Globus pallidus (tissue), 1 donor: ENCODE measurements at places on chromosomes 12 and 14.

DNA sequence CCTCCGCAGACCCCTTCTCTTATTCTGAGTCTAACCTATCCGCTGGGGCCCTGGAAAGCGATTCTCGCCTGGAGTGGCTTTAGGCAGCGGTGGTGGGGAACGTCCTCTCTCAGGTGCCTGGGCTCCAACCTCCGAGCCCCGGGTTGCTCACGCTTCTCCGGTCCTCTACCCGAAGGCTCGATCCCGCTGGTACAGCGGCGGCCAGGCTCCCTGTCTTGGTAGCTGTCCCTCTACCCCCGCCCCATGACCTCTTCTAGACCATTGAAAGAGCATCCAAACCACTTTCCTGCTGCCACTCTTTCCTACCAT is 505 bp upstream of the HEBP1 start:
- DNase-seq = peak; percentile 59

DNA sequence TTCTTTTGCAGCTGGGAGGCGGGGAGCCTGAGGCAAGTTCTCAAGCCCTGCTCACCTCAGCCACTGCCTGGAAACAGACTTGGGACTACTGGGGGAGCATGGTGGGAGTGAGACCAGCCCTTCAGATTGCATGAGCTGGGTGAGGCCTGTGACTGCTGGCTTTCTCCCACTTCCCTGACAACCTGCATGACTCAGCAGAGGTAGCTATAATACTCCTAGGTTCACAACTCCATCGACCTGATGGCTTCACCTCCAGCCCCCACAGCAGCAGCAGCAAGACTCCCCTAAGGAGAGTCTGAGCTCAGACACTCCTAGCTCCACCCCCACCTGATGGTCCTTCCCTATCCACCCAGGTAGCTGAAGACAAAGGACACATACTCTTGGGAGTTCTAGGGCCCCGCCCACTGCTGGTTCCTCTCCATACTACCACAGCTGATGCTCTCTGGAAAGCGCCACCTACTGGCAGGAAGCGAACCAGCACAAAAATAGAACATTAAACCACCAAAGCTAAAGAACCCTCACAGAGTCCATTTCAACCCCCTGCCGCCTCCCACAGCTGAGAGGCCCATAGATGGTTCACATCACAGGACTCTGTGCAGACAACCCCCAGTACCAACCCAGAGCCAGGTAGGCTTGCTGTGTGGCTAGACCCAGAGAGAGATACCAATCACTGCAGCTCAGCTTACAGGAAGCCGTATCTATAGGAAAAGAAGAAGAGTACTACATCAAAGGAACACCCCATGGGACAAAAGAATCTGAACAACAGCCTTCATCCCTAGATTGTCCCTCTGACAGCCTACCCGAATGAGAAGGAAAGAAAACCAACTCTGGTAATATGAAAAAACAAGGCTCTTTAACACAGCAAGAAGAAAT is 68.7 kb downstream of the RPAP3 start:
- no peak for DNase-seq

- no peak for DNase-seq
These were observed 96.9 kb downstream of the PIWIL1 start for GRCh38 chr12:130434560-130434959.

DNA sequence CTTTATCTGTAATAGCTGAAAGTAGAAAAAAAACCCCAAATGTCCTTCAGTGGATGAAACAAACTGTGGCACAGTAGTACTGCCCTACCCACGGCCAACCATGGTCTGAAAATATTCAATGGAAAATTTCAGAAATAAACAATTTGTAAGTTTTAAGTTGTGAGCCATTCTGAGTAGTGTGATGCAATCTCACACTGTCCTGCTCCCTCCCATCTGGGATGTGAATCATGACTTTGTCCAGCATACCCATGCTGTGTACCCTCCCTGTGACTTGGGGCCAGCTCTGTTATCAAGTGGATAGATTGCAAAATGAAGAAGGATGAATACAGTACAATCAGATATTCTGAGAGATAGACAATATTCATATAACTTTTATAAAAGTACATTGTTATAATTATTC is 106.2 kb downstream of the SMOC1 start:
- no peak for DNase-seq

- no peak for DNase-seq
These were observed 176.8 kb downstream of the PHLDA1 start for GRCh38 chr12:75854681-75855309.

DNA sequence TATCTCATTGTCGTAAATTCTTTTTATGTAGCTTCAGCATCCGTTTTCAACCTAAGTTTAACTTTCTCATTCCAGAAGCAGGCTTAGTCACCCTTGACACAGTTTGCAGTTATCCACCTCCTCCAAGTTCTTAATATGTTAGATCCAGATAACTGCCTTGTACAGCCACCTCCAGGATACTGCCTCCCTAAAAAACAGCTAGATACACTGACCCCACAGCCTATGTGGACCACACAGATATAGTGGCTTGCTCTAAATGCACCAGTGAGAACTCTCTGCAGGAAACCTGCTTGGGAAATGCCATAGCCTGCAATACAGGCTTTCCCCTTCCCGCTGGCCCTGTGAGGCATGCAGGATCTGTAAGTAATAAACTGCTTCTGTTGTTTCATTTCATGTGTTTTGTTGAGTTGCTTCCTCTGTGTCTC is 11.1 kb upstream of the RTL1 start:
- no peak for DNase-seq

GRCh38 chr14:23009939-23010726 is at the start of gene C14orf93:
Gene C14orf93, minus strand, starts transcription at chr14:23010143. Its CDS starts 11,120 bp downstream, at chr14:22999023.
- DNase-seq = peak; percentile 74

DNA sequence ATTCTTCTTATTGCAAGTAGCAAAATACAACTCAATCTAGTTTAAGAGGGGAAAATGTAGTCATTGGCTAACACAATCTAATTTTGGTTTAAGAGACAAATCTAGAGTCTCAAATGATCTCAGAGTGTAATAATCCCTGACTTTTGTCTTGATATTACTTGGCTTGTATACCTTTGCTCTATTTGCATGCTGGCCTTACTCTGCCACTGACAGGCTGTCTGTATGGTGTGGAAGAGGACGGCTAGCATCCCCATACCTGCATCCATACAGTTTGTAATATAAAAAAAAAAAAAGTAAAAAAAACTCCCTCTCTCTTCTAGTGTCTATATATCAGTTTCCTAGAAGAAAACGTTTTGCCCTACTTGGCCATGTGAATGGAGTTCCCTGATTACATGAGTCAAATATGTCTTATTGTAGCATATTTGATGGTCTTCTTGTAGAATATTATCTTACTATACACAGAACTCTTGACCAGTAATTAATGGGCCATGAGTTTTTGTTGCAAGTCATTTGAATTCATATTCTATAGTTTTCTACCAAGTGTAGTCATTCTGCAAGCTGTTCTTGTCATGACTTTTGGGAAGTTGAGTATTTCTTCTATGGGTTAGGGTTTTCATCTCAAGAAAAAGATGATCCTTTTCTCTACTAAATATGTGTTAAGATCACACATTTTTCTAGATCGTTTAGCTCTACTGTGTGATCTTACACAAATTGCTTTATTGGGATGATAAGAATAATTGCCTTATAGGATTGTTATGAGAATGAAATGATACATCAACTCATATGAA is 8.2 kb downstream of the HIF1A start:
- no peak for DNase-seq
